ENCODE measurements at places on chromosomes 13 and 19.
A peak's percentile ranks its signal among the peaks of the same experiment; 100 is the strongest.

DNA sequence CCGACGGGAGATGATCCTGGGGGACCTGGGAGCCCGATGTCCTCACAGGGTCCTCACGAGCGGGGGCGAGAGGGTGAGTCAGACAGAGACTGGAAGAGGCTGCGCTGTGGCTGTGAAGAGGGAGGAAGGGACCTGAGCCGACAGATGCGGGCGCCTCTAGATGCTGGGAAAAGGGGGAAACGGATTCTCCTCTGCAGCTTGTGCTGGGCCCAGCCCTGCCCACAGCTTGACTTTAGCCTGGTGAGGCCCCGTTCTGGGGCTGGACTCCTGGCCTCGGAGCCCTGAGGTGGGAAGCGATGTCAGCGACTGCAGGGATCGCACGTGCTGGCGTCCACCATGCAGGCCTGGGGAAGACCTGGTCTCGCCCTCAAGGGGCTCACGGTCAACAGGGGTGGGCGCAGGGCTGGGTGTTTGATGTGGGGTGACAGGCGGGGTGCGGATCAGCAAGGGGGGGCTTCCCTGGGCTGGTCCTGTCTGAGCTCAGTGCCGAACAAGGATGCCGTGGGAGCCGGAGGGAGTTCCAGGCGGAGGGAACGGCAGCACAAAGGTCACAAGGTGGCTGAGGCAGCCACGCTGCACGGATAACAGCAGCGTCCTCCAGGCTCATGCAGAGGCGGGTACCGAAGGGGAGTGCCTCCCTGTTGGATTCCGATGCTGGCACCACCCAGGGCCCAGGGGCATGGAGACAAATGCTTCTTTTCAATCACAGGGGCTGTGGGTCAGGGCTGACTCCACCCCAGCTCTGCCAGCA is 31.8 kb downstream of the PIP5K1C start:
- DNase-seq = no peak

DNA sequence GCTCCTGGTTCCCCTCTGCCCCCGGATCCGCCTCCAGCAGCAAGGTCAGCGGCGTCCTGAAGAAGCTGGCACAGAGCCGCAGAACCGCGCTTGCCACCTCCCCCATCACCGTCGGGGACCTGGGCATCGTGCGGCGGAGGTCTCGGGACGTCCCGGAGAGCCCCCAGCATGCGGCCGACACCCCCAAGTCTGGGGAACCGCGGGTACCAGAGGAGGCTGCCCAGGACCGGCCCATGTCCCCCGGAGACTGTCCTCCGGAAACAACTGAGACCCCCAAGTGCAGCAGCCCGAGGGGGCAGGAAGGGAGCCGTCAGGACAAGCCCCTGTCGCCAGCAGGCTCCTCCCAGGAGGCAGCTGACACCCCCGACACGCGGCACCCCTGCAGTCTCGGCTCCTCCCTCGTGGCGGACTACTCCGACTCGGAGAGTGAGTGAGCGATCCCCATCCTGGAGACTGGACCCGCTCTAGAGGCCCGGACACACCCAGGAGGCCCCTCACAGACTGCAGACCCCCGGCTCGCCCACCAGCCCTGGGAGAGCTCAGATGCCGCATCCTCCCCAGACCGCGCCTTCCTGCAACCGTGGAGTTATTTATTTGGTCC is 1.6 kb upstream of the MRI1 start:
- no peak for DNase-seq

DNA sequence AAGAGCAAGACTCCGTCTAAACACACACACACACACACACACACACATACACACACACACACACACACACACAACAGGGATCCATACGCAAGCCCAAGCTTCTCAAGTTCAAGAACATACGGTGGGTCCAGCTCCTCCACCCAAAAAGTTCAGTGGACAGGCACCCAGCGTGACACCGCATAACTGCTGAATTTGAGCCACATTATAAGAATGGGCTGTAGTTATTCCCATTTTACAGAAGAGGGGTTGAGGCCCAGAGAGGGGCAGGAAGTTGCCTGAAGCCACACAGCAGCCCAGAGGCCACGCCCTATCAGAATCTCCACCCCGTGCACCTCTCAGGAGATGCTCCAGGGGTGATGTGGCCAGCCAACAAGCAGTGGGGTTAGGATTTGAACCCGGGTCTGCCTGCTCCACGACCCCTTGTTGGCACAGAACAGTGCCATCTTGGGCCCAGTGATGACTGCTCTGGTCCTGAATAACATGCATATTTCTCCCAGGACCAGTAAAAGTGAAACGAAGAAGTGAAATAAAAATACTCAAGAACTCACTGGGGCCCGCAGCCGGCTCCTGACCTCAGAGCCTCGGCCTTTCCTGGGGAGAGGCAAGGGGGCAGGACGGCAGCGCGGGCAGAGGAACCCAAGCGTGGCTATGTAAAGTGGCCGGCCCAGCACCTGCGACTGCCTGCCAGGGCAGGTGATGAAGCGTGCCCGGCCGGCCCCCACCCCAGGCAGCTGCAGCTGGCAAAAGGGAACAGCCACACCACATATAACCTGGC is 61.9 kb downstream of the AP1M1 start:
- DNase-seq = no peak

DNA sequence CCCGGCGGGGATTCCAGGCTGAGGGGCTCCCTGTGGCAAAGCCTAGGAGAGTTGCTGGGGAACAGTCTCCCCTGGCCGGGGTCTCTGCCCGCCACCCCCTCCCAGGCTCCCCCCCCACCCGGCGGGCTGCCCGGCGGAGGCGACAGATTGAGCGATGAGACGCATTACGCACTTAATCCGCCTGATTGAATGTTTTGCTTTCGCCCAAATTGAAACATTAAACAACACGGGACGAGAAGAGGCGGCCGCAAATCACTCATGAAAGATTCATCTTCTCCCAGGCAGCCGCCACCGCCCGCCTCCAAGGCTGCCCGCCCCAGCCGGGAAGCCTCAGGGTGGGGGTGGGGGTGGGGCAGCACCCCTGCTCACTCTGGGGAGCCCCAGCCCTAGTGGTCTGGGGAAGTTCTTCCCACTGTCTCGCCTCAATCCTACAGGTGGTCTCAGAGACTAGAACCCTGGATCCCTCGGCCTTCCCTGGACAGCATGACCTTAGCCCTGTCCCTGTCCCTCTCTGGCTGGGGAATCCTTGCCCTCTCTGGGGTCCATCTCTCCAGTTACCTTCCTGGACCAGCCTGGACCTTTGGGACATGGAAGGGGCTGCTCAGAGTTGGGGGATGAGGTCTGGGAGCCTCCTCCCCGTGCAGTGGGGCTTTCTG is 7.6 kb upstream of the ERFL start:
- DNase-seq = no peak

GRCh38 chr19:54429176-54429495 is 13.9 kb downstream of the TTYH1 start:
- DNase-seq = no peak

DNA sequence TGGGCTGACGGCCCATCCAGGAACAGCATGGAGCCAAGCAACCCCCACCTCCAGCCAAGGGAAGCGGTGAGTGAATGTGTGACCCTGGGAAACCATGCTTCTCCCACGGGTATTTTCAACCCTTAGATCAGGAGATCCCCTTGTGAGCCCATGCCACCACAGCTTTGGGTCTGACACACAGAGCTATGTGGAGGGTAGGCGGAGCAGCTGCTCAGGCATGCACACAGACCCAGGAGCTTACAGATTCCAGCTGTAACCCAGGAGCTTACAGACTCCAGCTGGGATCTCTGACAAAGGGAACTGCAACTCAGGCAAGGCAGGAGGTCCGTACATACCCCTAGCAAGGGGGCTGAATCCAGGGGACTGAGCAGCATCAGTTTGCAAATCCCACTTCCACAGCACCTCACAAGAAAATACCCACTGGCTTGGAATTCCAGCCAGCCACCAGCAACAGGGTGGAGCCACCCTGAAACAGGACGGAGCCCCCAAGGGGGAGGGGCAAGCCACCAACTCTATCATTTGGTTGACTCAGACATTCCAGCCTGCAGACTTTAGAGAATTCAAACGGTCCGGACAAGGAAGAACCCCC is 40.8 kb upstream of the RFXAP start:
- DNase-seq = no peak

- no peak for DNase-seq
These were observed 1204.1 kb downstream of the OLFM4 start for GRCh38 chr13:54232700-54233099.

- DNase-seq = no peak
These were observed 8.7 kb upstream of the ADAT3 start for GRCh38 chr19:1896508-1896907.

DNA sequence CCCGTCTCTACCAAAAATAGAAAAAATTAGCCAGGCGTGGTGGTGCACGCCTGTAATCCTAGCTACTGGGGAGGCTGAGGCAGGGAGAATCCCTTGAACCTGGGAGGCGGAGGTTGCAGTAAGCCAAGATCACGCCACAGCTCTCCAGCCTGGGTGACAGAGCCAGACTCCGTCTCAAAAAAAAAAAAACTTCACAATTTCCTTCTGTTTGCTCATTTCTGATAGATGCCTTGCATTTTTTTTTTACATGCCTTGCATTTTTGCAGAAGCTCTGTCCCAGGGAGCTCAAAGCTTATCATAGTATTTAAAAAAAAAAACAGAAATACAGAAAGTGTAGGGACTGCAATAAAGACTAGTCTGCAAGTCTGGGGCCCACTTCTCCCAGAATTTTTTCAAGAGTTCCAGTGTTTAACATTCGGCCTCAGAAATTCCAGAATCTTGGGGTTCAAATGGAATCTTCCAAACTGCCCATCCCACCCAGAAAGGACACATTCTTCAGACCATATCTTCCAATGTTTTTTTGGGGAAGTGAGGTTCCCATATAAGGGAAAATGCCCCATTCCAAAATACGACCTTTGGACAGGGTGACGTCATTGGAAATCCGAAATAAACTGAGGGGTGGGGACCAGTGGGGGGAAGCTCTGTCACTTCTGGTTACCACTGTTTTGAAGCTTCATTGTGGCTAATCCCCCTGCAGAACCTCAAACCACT is 17.2 kb upstream of the RAB8A start:
- no peak for DNase-seq

- DNase-seq = peak; percentile 68
These were observed 636 bp upstream of the FOXO1 start for GRCh38 chr13:40666933-40667621.

GRCh38 chr13:106696140-106696539 is 128.2 kb upstream of the ARGLU1 start:
- no peak for DNase-seq

GRCh38 chr13:97515643-97516042 is 81.7 kb downstream of the RAP2A start:
- no peak for DNase-seq

GRCh38 chr13:113490496-113491417 is at the start of gene DCUN1D2:
DCUN1D2 (minus strand) TSS chr13:113490711; CDS start chr13:113490669, 42 bp downstream.
- DNase-seq = peak; percentile 99

- no peak for DNase-seq
These were observed 92.0 kb downstream of the SOX1 start for GRCh38 chr13:112158961-112159360.

GRCh38 chr19:29944390-29945012 is 2.5 kb downstream of the URI1 start:
- no peak for DNase-seq

DNA sequence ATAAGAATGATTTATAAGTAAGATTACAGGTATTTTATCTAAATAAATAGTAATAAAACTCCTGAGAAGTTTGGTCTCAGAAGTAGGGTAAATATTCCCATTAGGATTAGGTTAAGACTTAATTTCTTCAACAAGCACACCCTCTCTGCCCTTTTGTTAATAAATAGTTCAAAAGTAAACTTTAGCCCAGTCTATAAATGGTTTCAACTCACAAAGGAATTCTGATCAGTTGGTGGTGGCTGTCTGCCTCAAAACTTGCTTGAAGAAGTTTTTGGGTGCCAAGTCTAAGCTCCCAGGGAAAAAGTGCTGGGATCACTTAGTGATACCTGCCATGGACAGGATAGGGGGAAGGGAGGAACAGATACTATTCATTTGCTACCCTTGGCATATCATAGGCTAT is 22.9 kb downstream of the MBNL2 start:
- DNase-seq = no peak

DNA sequence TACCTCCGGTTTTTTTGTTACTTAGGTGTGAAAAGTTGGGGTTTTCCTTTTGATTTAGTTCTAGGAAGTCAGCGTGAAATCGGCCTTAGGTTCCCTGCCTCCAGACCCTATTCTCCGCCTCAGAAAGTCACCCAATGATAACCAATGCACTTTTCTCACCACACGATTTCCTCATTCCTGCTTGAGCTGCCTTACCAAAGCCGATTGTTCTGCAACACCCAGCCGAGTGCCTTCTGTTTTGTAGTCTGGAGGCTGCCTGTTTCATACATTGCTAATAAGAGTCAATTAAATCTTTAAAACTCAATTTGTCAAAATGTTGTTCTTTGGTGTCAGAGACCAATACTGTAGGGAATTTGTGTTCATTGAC is 39.7 kb downstream of the GJA3 start:
- peak; percentile 23 for DNase-seq

DNA sequence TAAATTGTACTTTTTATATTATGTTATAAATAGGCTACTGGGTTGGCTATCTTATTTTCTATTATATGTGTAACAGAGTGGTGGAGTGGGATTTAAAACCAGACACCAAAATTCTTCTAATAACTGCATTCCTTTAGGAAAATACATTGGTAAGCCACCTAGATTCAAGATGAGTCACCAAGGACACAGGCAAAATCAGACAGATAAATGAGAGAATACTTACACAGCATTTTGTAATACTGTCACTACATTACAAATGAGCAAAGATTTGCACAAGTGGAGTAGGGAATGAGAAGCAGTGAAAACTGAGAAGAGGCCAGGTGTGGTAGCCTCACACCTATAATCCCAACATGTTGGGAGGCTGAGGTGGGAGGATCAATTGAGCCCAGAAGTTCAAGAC is 6.2 kb upstream of the SPART start:
- no peak for DNase-seq

GRCh38 chr19:11848200-11848593 is 329 bp upstream of the ZNF439 start:
- no peak for DNase-seq

DNA sequence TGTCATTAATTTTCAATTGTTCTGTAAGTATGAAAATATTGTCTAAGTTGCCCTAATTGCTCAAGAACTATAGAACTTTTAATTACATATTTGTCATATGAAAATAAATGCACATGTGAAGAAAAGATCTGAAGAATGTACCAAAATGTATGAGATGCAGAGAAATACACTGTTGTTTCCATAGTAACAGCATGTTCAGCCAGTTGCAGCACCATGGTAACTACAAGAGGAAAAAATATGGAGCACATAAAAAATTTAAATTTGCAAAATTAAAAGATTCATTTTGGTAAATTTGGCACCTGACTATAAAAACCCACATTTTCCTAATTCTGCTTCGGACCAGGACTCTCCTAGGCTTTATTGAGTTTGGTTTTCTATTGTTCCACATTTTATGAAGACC is 1170.0 kb upstream of the MIR17HG start:
- DNase-seq = no peak
